ENCODE measurements at places on chromosomes 1 and 21.

DNA sequence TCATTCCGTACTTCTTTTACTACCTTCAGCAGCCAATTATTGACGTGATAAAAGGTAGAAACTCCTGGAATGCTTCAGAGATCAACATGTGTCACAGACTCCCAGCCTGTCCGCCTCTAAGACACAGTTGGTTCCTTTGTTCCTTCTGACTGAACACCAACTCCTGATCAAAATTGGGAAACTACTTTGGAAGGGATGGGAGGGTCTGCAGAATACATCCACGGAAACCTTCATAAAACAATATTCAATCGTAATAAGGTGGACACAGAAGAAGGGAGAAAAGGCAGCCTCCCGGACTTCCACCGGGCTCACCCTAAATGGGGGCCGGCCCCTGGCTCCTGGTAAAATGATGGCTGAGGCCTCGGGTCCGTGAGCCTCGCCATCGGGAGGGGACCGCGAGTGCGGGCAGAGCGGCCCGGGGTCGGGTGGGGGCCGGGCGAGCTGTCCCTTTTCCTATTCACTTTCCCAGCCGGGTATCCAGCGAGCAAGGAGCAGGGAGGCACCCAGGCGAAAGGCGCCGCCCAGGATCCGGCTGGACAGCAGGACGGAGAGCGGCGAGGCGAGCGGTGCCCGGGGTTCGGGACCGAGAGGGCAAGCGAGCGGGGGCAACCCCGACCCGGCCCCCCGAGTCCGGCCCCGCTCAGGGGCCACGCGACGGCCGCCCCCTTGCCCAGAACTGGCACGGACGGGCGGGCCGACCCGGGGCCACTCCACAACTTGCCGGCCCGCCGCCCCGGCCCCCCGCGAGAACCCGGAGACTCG lies 805 bp downstream of the NRIP1 start:
- DNase-seq: no peak

- no peak for DNase-seq
These were observed 15.6 kb upstream of the RAP1A start for GRCh38 chr1:111603979-111604378.

GRCh38 chr1:160123726-160124125 lies 8.2 kb downstream of the ATP1A2 start:
- no peak for DNase-seq

- peak; percentile 24 for DNase-seq
These were observed 402 bp upstream of the AK4 start for GRCh38 chr1:65147424-65148177.

- no peak for DNase-seq
These were observed 107.4 kb upstream of the MAGI3 start for GRCh38 chr1:113282893-113283285.

- DNase-seq: no peak
These were observed 12.9 kb downstream of the PIGM start for GRCh38 chr1:160018900-160019299.

DNA sequence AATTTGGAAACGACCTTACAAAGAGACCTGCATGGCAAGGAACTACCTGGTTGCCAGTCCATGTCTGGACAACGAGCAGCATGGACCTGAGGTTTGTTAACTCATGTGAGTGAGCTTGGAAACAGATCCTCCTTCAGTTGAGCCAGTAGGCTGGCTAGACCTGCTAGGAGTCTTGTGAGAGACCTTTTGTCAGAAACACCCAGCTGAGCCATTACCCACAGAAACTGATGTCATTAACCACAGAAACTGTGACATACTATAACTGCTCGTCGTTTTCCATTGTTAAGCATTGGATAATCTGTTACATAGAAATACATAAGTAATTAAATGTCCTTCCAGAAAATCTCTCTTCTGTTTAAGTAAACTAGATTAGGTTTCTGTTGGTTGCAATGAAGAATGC lies 211.1 kb upstream of the C21orf91 start:
- no peak for DNase-seq

- DNase-seq: no peak
These were observed 4.8 kb downstream of the KRTAP21-3 start for GRCh38 chr21:30713766-30714165.

GRCh38 chr1:81230983-81231728 lies 569.6 kb upstream of the ADGRL2 start:
- DNase-seq: peak; percentile 25

DNA sequence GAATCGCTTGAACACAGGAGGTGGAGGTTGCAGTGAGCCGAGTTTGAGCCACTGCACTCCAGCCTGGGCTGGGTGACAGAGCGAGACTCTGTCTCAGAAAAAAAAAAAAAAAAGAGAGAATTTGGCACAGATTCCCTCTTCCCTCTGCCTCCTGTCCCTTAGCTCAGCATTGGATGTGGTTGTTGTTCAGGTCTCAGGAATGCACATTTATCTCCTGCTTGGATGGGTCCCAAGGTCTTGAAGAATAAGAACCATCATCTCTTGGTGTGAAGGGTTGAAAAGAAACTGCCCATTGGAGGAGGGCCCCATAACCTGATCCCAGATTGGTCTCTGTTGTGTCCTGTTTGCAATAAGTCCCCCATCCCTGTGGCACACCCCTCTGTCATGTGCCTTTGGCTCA lies 34.9 kb downstream of the UBIAD1 start:
- DNase-seq: no peak

DNA sequence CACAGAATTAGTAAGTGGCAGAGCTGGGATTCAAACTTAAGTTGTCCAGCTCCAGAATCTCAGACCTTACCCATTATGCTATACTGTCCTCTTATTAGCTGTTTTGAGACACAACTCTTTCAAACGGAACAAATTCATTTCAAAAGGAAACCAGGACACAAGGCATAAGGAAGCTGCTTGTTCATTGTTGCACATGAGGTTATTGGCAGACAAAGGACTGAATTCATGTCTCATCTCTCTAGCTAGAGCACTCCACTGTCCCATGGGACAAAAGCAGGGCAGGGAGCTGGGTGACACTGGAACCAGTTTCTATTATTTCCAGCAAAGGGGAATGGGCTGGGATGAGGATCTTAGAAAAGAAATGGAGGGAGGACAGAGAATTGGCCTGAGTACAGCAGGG lies 26.4 kb downstream of the CHI3L2 start:
- DNase-seq: no peak
